ENCODE measurements at places on chromosomes 1 and 21.

GRCh38 chr1:111876631-111877030, 112.8 kb downstream of the KCND3 start:
- no peak for DNase-seq

GRCh38 chr1:96079581-96079980, 642.0 kb upstream of the PTBP2 start:
- DNase-seq, result no peak

GRCh38 chr1:5502311-5503194, 489.7 kb downstream of the NPHP4 start:
- DNase-seq, result no peak

DNA sequence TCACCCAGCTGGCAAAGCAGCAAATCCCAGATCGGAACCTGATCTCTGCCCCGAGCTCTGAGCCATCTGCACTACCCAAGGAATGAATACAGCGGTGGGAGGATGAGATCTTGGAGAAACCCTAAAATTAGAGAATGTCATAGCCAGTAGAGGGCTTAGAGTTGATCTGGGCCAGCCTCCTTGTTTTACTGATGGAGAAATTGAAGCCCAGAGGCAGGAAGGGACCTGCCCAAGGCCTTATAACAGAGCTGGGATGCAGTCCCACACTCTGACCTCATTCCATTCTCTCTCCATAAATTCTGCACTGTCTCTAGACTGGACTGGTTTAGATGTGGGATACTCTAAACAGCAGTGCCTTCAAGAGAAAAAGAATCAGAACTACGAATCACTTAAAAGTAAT, 4.8 kb upstream of the SFN start:
- no peak for DNase-seq

DNA sequence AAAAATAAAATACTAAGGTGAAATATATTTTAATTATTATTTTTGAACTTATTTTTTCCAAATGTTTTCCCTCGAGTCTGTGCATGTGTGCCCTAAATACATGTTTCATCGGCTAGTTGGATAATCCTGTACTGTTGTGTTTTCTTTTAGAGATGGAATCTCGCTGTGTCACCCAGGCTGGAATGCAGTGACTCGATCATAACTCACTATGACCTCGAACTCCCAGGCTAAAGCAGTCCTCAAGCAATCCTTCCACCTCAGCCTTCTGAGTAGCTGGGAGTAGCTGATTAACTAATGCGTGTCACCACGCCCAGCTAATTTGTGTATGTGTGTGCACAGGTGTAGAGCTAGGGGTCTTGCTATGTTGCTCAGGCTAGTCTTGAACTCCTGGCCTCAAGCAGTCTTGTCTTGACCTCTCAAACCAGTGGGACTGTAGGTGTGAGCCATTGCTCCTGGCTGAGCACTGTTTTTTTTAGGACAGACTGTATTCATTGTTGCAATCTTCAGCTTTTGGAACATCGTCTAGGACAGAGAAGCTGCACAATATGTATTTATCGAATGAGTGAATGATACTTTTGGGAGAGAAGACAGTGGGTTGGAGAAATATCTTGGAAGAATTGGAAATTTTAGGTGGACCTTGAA, 4.8 kb upstream of the TMCO1 start:
- no peak for DNase-seq

DNA sequence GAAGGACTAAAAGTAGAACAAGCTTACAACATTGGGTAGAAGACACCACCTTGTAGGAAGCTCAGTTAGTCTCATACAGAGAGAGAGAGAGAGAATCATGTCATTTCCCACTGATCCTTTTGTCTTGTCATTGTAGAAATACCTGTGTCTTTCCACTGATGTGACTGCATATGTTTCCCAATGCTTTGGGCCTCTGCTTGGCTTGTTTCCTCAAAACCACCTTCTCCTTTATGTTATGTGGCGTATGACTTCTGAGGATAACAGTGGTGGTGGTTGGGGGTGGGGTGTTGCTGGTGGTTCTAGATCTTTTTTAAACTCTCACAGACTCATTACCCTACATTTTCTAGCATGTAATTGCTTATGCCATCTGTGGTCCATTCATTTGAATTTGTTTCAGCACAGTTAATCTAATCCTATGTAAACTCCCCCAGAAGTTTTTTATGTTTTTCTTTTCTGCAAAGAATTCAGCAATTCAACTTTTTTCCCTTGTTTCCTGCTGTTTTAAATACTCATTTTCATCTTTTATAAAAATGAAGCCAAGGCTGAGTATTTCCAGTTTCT, 9.3 kb downstream of the RGL1 start:
- no peak for DNase-seq

DNA sequence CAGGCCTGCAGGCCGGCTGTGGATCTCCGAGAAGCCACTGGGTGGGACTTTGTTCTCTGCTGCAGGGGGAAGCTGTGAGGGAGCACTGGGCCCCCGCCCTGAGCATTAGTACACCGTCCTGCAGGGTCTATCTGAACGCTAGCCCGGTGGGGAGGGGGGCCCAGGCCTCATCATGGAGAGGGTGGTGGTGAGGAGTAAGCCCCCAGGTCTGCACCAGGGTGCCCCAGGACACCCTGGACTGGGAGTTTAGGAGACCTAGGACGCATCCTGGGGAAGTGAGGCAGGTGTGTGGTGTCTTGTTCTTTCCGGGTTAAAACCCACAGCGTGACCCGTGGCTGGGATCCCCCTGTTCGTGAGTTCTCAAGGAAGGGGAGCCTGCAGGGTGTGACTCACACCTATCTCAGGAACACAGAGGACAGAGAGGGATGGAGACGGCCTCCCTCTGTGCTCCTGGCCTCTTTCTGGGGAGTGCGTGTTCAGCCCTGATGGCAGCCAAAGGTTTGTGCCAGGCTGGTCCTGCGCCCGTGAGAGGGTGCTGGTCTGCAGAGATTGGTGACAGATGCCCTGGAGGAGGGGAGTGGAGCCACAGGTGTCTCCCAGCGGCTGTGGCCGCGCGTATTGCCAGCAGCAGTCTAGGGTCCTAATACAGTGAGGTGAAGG, 44.8 kb downstream of the AGPAT3 start:
- no peak for DNase-seq

- DNase-seq, result no peak
Observed at GRCh38 chr1:150545486-150546032, 3.6 kb upstream of the ADAMTSL4 start.

DNA sequence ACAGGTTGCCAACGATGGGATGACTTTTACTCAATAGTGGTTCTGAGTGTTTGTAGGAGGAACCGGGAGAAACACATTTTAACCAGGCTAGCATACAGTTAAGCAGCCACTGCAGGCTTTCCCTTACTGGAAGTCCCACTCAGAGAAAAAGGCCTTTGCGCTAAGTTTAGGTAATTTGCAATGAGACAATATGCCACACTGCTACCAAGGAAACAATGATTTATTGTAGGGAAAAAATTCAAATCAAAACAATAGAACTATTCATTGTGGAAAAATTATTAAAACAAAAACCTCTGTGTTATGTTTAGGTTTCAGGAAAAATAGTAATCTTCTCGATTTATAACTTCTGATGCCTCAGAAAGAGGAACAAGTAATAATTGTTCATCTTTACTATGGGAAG, 51.4 kb upstream of the CR2 start:
- no peak for DNase-seq

DNA sequence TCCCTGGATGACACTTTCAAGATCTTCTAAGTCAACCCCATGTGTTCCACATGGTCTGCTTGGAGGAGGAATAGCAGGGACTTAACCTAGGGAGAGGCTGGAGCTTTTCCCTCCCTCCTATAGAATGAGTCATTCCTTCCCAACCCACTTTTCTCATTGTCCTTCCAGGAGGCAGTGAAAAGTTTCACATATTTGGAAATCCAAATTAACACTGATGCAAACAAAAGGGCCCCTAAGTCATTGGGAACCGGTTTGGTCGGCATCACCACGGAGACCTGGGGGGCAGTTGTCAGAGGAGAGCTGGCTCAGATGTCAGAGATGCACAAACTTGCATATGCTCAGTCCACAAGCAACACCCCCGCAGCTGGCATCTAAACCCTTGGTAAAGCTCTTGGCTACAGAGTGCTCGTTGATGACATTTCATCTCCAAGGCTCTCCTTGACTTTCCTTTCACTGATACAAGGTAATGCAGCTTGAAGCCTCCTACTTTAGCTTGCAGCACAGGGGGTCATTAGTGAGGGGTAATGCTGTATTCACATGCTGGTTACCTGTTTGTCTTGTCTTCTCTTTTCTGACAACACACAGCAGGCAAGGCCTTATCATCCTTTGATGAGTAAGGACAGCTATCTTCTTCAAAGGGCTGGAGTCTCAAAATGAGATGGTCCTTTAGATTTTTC, 12.3 kb upstream of the LRRC8D start:
- DNase-seq, result no peak

GRCh38 chr1:163290025-163290640, 31.6 kb upstream of the NUF2 start:
- no peak for DNase-seq

DNA sequence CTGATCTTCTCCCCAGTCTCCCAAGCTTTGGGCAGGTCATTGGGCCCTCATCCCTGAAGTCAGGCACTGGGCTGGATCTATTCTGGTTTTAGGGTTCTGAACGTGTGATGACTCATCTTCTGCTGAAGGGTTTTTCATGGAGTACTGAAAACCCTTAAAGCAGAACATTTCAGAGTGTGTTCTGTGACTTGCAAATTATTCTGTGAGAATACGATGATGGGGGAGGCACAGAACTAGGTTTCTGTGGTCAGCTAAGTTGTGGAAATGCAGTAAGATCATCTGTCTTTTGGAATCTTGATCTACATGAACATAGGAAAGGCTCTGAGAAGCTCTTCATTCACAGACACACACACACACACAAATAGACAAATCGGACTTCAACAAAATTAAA, 46.2 kb downstream of the NAV1 start:
- no peak for DNase-seq

GRCh38 chr1:47396671-47397196, 19.4 kb upstream of the FOXE3 start:
- DNase-seq, result no peak

- peak; percentile 8 for DNase-seq
Observed at GRCh38 chr1:4027492-4028138, 127.5 kb upstream of the C1orf174 start.

- DNase-seq, result no peak
Observed at GRCh38 chr1:2981981-2982614, 39.2 kb upstream of the ACTRT2 start.

- no peak for DNase-seq
Observed at GRCh38 chr1:35857830-35858229, 25.2 kb upstream of the AGO1 start.

GRCh38 chr1:218620956-218621355, 275.8 kb downstream of the TGFB2 start:
- no peak for DNase-seq

GRCh38 chr1:94606471-94606870, 64.9 kb upstream of the F3 start:
- DNase-seq, result no peak

GRCh38 chr1:3640121-3640837, 9.6 kb downstream of the WRAP73 start:
- DNase-seq, result no peak

DNA sequence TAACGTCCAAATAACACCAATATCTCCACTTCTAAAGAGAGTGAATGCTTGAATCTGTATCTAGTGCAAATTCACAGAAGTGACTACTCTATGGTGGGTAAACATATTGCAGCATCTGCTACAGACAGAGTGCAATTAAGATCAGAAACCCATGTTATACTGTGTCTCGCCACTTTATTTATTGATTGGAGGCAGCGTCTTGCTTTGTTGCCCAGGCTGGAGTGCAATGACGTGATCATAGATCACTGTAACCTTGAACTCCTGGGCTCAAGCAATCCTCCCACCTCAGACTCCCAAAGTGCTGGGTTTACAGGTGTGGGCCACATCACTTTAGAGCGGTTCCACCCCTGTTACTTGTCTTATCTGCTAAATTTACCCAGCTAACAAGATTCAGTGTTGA, 57.0 kb downstream of the HLCS start:
- DNase-seq, result no peak

DNA sequence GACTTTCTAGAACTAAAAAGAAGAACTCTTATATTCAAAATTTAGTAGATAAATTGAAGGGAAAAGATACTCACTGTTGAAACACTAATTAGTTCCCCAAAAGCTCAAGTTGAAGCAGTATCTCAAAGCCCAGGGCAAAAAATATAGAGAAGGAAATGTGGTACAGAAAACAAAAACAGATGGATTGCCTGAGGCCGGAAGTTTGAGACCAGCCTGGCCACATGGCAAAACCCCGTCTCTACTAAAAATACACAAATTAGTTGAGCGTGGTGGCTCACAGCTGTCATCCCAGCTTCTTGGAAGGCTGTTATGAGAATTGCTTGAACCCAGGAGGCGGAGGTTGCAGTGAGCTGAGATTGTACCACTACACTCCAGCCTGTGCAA, 36.0 kb downstream of the FAM177B start:
- DNase-seq, result no peak

DNA sequence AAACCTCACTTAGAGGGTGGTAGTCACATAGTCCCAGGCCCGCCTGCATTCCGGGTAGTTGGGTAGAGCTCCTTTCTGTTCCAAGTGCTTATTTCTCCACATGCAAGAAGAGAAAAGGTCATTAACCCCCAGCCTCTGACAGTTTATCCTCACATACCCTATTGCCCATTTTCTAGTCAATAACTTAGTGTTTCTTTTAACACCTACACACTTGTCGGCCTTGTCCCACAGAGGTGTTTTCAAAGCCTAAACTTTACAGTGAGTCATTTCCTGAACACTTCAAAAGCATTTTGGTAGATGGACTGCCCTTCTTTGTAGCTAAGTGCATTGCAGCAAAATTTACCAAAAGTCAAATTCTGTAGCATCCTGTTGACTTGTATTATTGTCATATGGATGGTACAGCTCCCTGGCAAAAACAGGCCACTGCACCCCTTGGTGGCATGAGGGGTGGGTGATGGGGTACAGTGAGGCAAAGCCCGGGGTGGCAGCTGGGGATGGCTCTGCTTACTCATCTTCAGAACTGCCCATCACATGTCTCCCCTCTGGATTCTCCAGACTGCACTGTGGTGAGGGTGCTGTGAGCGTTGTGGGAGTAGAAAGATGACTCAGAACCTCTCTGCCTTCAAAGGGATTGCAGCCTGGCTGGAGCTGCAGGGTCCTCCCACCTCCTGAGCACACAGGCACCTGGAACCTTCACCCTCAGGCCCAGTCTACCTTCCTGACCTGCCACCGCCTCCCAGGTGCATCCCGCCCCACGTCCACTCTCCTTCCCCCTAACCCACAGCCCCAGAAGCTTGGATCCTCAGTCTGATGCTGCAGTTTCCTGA, 45.8 kb upstream of the DMRTB1 start:
- DNase-seq, result peak; percentile 46

DNA sequence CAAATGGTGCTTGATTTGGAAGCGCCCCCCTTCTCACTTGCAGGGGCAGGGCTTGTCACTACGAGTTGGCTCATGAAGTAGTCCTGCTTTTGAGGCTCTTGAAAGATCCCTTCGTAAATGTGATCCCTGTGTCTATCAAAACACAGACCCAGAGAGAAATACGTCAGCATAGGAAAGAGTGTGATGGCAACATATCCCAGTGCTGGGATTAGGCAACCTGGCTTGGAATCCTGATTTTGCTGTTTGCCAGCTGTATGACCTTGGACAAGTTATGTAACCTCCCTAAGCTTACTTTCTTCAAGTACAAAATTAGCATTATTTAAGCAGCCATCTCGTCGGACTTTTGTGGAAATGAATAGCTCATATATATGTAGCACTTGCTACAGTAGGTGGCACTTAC, 228.4 kb downstream of the ATG4C start:
- no peak for DNase-seq

GRCh38 chr1:61604261-61604660, 120.7 kb downstream of the TM2D1 start:
- no peak for DNase-seq
